ENCODE measurements at places on chromosomes 5 and 9.

- no peak for DNase-seq
Observed at GRCh38 chr5:172506251-172506650, 51.9 kb upstream of the SH3PXD2B start.

DNA sequence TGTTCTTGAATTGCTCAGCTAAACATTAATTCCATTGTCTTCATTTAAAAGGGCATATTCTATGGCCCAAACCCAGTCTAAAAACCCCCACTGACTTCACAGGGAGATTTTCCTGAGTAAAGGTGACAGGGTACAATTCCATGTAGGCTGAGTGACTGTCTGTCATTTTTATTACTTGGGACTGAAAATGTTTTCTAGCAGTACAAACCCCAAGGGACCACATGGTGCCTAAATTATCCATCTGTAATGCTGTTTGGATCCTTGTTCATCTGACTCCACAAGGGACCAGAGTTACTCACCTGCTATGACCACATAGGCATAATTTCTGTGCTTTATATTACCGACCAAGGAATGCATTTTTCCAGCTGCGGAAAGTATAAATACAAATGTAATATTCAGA, 349.1 kb downstream of the ZNF608 start:
- DNase-seq = no peak

DNA sequence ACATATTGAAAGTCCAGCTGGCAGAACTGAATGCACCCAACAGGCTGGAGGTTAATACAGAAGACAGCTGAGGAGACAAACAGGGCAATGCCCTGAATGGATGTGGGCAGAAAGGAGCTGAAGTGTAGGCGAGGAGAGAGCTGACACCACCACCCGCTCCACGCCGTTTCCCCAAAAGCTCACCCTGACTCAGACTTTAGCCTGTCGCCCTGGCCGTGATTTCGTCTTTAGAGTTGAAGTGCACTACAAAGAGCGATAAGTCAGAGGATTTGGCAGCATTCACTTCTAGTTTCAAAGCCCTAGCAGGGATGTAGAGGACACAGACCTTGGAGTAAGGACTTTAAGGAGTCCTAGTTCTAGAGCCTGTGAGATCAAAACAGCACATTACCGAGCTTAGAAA, 2.2 kb upstream of the ERAP1 start:
- no peak for DNase-seq

DNA sequence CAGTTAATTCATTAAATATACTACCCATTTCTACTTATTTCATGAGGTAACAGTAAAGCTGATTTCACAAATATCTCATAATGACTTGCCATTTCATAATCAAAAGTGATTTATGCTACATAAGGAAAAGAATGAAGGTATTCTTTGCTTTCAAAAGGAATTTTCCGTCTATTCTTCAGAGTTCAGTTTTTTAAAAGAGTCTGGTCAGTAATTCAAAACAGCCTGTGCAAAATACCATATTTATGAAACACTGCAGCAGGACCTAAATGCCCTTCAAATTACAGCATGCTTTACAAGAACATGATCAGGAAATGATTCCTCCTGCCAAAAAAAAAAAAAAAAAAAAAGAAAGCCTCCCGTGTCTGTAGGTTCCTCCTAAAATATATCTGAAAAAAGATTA, 154.7 kb downstream of the KIAA0825 start:
- no peak for DNase-seq

DNA sequence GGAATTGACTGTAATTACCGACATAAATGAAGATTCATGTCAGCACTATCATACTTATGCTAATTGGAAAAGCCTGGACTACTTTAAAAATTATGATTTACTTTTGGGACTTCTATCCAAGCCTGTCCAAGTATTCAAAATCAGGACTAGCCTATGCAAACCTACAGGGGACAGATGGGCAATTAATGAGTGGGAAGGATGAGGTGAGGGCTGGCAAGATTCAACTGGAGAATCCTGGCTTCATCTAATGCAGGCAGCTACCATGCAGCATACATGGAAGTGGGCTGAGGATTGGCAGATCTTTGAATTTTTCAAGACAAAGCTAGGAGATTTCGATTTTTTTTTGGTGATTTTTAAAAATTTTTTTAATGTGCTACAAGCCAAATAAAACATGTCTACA, 532.6 kb downstream of the CSNK1G3 start:
- DNase-seq = no peak

DNA sequence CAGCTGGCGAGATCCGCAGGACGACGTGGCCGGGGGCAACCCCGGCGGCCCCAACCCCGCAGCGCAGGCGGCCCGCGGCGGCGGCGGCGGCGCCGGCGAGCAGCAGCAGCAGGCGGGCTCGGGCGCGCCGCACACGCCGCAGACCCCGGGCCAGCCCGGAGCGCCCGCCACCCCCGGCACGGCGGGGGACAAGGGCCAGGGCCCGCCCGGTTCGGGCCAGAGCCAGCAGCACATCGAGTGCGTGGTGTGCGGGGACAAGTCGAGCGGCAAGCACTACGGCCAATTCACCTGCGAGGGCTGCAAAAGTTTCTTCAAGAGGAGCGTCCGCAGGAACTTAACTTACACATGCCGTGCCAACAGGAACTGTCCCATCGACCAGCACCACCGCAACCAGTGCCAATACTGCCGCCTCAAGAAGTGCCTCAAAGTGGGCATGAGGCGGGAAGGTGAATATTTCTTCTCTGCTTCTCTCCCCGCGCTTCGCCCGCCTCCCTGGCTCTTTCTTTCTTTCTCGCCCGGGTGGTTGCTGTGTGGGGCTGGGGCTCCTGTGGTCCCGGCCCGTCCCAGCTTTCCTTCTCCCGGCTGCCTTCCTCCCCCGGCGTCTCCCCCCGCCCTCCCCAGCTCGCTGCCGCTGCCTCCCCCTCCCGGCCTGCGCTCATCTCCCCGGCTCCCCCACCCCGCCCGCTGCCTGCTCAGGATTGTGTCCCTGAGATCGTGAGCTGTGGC, 2.2 kb downstream of the NR2F1 start:
- DNase-seq = no peak

Measured in stimulated activated CD4-positive, alpha-beta T cell treated with anti-CD3 and anti-CD28 coated beads, Interleukin-1b, Interleukin-23, amount 100 ng/mL, for 24 hours (primary cell).